NCI-H2081 treated with DMSO at 0.1 percent for 48 hours (cell line): ENCODE measurements at places on chromosomes 2 and 18.

GRCh38 chr2:100780203-100781008, 39.5 kb upstream of the NPAS2 start:
- no peak for DNase-seq

- DNase-seq, result no peak
Observed at GRCh38 chr2:127630096-127630863, 15.7 kb upstream of the GPR17 start.

GRCh38 chr2:240624950-240625621, at the start of gene GPR35:
Gene GPR35, plus strand, starts transcription at chr2:240625480. Its CDS starts 4,473 bp downstream, at chr2:240629953.
- no peak for DNase-seq

DNA sequence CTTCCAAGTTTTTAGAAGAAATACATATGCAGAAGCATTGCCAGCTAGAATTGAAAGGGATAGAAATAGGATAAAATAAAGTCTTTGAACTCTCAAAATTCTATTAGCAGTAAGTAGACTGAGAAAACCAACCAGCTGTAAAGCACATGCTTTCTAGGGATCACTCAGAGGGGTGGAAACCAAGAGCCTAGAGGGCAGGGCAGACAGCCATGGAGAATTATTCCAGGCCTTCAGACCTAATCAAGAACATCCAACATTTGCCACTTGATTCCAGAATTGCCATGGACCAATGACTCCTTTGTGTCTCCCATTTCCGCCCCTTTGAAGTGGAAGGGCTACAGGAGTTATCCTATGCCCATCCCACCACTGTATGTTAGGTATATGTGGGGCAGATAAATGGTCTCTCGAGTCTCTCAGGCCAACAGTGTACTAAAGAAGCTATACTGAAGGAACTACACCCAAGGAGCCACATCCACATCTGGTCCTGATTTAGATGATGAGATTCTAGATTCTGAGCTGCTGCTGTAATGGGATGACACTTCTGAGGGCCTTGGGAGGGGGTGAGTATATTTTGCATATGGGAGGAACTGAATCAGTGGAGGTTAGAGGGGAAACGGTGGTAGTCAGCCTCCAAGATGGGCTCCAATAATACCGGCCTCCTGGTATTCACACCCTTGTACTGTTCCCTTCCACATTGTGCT, 4.0 kb downstream of the FARSB start:
- DNase-seq, result no peak

DNA sequence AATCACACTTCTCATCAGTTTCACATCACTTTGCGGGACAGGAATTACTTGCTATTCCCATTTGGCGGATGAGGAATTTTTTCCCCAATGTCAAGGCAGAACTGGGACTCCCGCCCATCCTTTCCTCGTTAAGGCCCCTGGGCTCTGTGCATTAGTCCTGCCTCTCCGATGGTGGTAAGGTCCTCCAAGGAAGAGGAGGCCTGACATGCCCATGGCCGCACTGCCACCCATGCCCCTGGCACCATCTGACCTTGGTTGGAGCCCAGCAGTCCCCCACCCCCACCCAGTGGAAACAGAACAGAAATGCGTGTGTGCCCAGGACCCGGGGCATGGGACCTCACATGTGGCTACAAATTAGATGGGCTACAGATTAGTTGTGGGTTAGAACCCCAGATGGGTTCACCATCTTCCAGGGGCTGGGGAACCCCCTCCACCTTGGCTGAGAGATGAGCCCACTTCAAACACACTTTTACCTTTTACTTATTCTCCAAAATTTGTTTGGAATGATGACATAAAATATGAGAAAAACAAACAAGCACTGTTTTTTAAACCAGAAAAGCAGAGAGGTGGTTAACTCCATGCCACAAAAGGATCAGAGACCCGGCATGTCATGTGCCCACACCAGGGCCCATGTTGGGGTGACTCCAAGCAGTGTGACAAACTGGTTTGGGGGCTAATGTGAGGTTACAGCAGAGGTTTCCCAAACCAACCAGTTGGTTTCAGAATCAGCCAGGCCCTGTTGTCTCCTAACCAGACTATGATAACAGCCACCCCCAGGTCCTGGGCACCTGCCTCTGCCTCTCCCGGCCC, 11.0 kb upstream of the DUSP2 start:
- no peak for DNase-seq

DNA sequence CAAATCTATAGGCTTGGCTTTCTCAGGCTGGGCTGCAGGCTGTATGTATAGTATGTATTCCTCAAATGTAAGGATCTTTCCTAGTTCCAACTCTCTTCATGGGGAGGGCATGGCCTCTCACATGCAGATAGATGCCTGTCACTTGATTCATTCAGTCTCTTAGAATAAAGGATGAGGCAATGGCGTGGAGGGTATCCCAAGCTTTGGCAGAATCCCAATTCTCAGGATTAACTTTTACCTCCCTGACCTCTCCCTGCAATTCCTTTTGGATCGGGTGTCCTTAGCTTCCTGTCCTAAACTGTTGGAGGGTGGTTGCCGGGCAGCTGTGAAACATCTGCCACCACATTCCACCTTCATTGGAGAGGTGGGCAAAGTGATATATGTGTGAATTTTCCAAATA, 80.3 kb downstream of the INSIG2 start:
- DNase-seq, result no peak

- no peak for DNase-seq
Observed at GRCh38 chr2:57862153-57862552, 184.5 kb upstream of the VRK2 start.

GRCh38 chr2:196987298-196987648, 60.8 kb upstream of the PGAP1 start:
- no peak for DNase-seq

DNA sequence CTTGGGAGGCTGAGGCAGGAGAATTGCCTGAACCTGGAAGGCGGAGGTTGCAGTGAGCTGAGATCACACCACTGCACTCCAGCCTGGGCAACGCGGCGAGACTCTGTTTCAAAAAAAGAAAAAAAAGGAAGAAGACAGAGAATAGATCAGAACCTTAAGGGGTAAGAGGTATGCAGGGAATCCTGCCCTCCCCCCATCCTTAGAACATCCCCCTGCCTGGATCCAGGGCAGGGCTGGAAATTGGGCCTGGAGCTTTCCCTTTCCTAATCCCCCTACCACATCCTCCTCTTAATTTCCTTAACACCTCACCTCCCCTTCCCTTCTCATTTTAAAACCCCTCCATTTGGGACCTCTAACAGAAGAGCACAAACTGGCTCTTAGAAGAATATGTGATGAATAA, 56.5 kb downstream of the RNU4ATAC start:
- no peak for DNase-seq

DNA sequence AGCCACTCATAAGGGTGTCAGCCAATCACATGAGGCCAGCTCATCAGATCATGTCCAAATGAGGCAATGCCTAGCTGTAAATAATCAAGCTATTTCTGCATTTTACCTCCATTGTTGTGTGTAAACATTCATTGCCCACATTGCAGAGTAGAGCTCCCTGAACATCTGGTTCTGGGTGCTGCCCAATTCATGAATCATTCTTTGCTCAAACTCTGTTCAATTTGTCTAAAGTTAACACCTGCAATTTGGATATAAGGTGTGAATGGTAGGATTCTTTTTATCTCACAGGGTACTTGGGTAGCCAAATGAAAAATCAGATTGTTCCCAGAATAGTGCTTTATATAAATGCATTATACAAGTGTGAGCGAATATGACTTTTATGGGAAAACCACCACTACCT, 345.5 kb upstream of the NT5C1B start:
- no peak for DNase-seq

GRCh38 chr2:190415794-190416775, 7.9 kb downstream of the MFSD6 start:
- no peak for DNase-seq

- DNase-seq, result no peak
Observed at GRCh38 chr2:85907671-85908157, 18.9 kb upstream of the ST3GAL5 start.

DNA sequence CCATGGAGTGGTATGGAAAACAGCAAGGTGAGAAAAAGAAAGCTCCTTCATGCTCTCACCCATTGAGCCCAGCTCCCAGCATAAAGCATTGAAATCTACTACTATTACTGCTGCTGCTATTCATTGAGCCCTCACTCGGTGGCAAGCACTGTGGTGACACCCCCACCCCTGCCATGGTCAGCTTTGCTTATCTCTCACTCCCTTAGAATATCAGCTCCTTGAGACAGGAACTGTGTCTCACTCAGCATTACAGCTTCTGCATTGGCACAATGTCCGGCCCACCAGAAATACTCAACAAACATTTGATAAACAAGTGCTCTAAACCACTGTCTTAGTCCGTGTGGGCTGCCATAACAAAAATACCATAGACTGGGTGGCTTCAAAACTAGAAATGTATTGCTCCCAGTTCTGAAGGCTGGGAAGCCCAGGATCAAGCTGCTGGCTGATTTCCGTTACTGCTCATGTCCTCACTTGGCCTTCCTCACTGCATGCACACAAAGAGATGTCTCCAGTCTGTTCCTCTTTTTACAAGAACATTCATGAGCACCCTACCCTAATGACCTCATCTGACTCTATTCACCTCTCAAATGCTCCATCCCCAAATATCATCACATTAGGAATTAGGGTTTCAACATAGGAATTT, 116.3 kb downstream of the ZBTB7C start:
- no peak for DNase-seq

DNA sequence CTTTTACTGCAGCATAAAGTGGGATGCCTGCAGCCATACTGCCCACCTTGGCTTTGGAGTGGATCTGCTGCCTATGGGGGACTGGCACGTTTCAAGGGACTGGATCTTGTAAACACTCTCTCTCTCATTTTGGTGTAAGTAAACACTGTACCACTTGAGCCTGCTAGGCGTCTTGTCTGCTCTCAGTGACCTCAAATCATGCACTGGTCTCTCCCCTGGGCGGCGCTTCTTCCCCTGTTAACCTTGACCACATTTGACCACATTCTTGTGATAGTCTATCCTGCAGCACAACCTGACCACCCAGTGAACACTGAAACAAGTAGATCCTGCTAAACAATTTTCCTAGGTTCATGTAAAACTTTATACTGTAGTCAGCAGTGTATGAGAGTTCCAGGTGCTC, 82.6 kb upstream of the HNMT start:
- DNase-seq, result no peak

GRCh38 chr18:27447930-27448329, 262.8 kb upstream of the CHST9 start:
- DNase-seq, result no peak

DNA sequence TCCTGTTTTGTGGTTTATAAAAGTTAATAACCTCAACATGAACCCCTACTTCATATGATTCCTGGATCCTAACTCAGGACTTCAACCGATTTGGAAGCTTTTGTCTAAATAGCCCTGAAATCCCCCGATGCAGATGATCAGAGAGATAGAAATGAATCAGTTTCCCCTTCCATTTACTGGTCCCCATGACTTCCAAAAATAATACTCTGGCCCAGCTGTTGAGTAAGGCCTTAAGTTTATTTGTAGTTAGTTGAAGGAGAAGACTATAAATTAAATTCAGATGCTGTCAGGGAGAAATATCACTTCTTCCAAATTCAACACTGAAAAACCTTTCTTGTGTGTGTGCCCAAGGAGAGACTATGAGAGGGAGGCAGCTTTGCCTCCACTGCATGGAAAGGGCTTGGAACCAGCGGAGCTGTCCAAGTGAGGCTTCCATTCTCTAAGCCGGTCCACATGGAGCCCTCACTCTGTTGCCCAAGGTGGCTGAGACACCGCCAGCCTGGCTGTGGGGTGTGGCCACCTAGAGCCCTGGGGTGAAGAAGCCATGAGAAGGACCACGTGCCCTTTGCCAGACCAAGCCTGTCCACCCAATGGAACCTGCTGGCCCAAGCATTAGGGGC, 53.6 kb downstream of the PIEZO2 start:
- DNase-seq, result no peak

GRCh38 chr2:201223089-201224073, 37.0 kb upstream of the CASP8 start:
- no peak for DNase-seq

- no peak for DNase-seq
Observed at GRCh38 chr2:172488556-172488955, 61.2 kb downstream of the ITGA6 start.

DNA sequence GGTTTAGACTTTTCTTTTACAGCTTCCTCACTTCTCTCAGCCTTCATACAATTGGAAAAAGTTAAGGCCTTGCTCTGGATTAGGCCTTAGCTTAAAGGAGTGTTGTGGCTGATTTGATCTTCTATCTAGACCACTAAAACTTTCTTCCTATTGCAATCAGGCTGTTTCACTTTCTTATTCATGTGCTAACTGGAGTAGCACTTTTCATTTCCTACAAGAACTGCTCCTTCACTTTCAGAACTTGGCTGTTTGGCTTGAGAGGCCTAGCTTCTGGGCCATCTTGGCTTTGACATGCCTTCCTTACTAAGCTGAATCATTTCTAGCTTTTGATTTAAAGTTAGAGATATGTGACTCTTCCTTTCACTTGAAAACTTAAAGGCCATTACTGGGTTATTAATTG, 114.3 kb downstream of the ARHGEF4 start:
- no peak for DNase-seq

DNA sequence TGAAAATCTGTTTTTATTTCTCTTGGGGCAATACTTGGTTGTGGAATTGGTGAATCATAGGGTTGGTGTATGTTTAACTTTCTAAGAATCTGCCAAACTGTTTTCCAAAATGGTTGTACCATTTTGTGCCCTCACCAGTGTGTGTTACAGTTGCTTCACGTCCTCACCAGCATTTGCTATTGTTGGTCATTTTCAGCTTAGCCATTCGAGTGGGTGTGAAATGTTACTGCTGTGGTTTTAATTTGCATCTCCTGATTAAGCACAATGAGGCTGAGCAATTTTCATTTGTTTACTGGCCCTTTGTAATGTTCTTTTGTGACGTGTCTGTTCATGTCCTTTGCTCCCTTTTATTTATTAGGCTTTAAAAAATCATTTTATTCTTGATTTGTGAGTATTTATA, 49.7 kb downstream of the FOSL2 start:
- no peak for DNase-seq

DNA sequence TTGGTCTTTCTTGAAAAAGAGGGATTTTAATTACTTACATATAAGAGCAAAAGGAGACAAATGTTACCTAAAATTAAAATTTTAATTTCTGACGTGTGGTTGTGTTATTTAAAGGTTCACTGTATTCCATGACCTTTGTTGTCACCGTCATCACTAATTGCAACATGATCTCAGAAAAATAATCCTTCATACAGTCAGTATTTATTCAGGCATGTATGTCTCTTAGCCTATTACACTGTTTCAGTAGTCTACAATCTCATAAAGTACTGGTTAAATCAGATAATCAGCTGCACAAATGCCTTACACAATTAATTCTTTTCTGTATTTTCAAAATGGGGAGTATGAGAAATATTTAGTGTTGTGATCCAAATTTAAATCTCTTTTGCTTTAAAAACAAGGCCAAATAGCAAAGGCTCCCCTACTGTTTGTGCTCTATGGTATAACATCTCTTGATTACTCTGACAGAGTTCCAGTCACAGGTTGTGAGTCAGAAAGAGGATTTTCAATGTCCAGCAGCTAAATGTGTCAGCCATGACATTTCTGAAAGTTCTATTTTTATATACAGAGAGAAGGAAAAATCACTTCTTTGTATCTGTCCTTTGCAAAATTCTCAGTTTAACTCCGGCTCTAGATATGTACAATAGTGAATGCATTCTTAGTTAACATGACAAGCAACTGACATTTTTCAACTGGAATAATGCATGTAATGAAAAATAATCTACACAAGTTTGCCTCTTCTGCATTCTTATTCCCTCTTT, 184.0 kb downstream of the FIGN start:
- DNase-seq, result no peak

- DNase-seq, result no peak
Observed at GRCh38 chr2:20953146-20953824, 90.6 kb downstream of the APOB start.
